ENCODE measurements at places on chromosomes 5 and 9.
A peak's percentile ranks its signal among the peaks of the same experiment; 100 is the strongest.

DNA sequence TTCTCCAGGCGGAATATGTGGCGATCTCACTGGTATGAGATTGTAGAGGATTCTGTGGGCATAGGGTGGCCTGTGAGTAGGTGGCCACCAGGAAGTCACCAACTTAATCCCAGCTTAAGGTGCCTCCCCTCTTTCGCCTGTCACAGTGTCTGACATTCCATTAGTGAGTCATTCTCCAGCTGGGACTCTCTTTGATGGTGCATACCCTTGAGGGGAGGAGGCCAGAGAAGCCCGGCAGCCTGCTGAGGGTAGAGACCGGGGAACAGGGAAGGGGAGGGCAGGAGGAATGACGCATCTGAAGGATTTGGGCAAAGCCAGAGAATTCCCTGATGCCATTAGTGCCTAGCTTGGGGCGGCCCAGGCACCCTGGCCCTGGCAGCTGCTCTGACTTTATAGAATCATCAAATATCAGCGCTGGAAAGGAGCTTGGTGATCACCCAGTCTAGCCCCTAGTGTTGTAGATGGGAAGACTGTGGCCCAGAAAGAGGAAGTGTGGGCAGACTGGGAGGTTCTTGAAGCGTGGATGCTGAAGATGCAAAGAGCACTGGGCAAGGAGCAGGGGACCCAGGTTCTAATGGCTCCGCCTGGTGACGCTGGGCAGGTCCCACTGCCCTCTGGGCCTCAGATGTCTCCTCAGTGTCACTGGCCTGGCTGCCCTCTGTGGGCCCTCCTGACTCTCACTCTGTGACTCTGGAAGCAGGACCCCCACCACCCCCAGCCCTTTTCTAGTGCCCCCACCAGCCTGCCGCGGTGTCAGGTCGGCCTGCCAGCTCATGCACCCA lies 41.4 kb downstream of the DAB2IP start:
- DNase-seq, result no peak

DNA sequence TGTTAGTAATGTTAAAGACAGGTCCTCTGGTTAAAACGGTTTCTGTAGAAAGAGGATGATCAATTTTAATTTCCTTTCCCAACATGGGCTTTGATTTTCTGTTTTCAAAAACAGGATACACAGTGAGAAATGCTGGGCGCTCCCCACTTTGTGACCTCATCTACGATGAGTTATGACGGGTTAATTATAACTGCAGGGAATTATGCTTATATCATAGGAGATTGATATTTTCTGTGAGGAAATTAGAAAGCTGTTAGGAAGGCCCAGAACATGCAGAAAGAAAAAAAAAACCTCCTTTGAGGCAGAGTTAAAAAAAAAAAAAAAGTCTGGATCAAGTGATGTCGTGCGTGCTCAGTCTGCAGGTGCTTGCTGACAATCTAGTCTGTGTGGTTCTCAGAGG lies 176.8 kb upstream of the OTULINL start:
- DNase-seq, result no peak

GRCh38 chr9:29183971-29184370 lies 1610.7 kb upstream of the C9orf72 start:
- no peak for DNase-seq

DNA sequence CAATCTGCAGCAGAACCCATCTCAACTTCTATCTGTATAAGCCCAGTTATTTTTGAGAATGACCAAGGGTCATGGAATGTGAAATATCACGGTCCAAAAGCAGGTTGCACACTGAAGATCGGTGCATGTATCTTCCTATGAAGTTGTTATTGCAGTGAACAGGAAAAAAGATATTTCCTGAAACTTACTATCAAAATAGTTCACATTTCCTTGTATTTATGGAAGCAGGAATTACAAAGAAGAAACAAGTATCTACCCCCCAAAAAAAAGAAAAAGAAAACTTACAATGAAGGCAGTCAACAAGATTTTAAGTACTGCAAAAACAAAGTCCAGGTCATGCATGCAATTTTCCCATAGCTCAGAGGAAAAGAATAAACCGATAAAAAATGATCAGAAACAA lies 70.0 kb downstream of the MPDZ start:
- no peak for DNase-seq

DNA sequence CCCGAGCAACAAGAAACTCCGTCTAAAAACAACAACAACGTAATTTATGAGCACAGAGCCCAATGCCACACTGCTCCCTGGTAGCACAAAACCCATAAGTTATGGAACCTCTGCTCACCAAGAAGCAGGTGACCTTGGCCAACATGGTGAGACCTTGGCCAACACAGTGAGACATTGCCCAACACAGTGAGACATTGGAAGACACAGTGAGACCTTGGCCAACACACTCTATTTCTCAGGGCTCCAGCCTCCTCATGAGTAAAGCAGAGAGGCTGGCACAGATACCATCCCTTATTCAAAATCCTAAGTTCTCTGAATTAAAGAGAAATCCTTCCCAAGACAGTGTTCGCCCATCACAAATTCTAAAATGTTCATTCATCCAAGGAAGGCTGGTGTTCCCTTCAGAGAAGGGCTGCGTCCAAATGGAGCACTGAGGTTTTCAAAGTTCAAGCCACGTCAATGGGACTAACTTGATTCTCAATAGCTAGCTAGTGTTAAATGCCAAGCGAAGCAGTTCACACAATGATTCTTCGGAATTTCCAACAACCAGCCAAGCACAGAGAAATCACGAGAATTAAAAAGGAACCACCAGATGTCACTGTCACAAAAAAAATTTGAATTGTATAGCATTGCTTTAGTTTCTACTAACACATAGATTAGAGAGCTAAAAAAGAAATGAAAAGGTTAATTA lies 29.5 kb downstream of the TTC39B start:
- peak; percentile 48 for DNase-seq

All from KBM-7 (cell line).